ENCODE measurements at places on chromosomes 1 and 21.

- no peak for DNase-seq
Observed at GRCh38 chr1:192153276-192153675, 5.0 kb upstream of the RGS18 start.

GRCh38 chr1:90704817-90705216, 12.3 kb downstream of the BARHL2 start:
- DNase-seq: no peak

DNA sequence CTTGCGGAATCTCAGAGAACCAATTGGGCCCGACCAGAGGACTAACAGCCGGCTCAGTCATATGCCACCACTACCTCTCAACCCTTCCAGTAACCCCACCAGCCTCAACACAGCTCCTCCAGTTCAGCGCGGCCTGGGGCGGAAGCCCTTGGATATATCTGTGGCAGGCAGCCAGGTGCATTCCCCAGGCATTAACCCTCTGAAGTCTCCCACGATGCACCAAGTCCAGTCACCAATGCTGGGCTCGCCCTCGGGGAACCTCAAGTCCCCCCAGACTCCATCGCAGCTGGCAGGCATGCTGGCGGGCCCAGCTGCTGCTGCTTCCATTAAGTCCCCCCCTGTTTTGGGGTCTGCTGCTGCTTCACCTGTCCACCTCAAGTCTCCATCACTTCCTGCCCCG, 49.8 kb downstream of the ACP6 start:
- DNase-seq: no peak

DNA sequence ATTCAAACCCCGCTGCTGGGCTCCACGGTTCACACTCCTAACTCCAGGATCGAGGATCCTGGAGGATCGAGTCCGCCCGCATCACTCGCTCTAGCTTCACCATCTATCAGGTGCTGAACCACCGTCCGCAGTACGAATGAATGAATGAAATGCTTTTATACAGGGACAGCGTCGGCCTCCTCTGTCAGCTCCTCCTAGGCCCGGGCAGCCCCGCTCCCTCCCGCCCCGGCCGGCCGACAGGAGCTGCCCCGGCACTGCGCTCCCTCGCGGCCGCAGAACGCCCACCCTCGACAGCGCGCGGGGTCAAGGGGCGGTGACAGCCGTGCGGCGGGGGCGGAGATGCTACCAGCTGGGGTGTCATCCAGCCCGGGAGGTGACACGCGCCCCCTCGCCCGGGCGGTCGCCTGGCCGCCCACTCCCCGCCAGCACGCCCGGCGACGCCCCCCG, 520 bp downstream of the ZBTB17 start:
- peak; percentile 80 for DNase-seq

GRCh38 chr1:221217029-221217428, 337.8 kb downstream of the HLX start:
- DNase-seq: peak; percentile 32

- no peak for DNase-seq
Observed at GRCh38 chr1:5856246-5856815, 135.9 kb downstream of the NPHP4 start.

DNA sequence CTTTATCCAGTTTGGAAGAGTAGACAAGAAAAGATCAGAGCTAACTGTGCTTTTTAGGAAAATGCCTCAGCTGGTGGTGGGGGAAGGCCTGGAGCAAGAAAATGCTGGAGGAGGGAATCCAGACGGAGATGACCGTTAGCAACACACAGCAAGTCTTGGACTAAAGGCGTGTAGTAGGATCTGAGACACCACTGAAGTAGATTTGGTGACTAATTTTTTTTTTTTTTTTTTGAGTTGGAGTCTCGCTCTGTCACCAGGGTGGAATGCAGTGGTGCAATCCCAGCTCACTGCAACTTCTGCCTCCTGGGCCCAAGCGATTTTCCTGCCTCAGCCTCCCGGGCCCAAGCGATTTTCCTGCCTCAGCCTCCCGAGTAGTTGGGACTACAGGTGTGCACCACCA, 41.2 kb downstream of the LPAR3 start:
- DNase-seq: peak; percentile 92

DNA sequence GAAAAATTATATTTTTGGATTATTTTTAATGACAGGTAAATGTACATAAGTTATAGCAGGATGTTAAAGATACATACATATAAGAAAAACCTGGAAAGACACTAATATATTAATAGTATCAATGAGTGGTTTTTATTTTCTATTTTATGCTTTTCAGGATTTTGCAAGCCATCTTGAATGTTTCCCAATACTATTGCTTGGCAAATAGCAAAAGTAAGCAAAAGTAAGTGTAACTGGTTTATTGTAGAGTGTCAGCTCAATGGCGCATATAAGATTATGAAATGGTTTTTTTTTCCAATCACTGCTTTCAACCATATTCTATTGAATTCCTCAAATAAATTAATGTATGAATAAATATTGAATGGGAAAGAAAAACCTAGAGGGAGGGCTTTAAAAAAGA, 36.4 kb downstream of the ZNF684 start:
- DNase-seq: no peak

DNA sequence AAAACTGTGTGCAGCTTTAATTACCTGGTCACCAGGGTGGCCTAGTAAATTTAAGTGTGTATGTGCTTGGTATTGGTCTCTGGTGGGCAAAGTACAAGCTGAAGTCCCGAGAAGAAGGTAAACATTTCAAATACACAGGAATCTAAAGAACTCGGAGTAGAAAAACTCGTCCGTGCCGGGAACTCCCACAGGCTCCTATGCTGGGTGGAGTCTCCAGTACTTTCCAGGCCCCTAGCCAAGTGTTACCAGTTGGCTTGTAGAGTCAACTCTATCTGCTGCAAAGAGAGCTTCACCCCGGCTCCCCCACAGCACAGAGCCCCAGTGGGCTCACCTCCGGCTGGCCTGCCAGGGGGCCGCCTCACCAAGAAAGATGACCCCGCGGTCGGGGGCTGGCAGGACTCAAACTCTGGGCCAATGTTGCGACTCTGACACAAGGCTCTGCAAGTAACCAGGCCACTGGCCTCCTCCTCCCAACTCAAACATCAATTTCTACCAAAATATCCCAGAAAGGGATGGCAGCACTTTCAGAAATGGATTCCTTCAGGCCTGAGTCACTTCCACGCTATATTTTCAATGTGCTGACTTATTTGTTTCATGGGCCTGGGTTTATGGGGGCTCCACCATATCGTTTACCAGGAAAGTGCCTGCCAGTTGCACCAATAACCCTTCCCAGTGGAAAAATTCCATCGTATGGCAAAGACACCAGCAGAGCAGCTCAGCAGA, 73.9 kb downstream of the SLC66A1 start:
- peak; percentile 85 for DNase-seq

DNA sequence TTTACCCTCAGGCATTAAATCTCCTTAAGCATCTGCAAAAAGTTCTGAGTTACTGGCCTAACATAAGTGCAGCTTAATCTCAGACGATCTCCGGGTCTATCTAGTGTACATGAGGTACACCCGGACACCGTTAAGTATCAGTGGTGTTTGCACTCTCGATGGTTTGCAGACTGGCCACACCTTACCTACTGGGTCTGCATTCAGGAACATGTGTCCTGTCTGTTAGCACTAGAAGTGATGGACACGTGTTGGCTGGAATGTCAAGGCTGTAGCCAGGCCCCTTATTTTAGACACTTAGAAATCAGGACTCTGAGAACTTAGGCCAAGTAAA, 783 bp upstream of the AGL start:
- no peak for DNase-seq

DNA sequence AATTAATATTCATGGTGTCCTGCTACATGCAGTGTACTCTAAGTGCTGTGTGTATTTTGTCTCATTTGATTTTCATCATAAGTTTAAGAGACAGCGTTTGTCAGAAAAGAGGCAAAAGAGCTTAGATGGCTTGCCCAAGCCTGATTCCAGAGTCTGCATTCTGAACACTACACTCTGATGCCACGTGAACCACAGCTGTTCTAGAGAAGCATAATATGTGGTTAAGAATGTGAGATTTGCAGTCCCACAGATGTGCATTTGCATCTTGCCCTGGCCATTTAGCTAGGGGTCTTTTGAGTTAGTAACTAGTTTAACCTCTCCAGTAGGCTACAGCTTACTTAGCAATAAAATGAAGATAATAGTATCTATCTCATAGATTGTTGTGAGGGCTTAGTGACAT, 9.2 kb upstream of the GADD45A start:
- peak; percentile 37 for DNase-seq

GRCh38 chr1:87176514-87176913, 152.2 kb upstream of the LMO4 start:
- DNase-seq: no peak

GRCh38 chr1:214473862-214474261, 77.5 kb downstream of the PTPN14 start:
- DNase-seq: no peak

All from AG20443 (cell line).